Cerebellar cortex (tissue), 1 donor: ENCODE measurements at places on chromosomes 12 and 14.

- no peak for DNase-seq
Measured at GRCh38 chr12:110821917-110822316, 24.9 kb upstream of the CCDC63 start.

- DNase-seq: no peak
Measured at GRCh38 chr14:22380571-22381407, 208.2 kb downstream of the DAD1 start.

DNA sequence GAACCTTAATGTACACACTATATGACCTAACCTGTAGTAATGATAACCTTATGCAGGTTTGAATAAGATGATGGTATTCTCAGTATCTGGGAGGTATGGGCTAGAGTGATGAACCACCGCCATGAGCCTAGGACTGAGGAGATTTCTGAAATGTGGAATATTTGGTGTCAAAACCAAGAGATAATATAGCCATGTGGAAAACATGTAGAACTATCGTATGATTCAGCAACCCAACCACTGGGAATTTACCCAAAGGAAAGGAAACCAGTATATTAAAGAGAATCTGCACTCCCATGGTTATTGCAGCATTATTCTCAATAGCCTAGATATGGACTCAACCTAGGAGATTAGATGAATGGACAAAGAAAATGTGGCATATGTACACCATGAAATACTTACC, 271.7 kb upstream of the BTG1 start:
- DNase-seq: no peak

GRCh38 chr14:77868552-77869285, 68.8 kb downstream of the ADCK1 start:
- DNase-seq: no peak

DNA sequence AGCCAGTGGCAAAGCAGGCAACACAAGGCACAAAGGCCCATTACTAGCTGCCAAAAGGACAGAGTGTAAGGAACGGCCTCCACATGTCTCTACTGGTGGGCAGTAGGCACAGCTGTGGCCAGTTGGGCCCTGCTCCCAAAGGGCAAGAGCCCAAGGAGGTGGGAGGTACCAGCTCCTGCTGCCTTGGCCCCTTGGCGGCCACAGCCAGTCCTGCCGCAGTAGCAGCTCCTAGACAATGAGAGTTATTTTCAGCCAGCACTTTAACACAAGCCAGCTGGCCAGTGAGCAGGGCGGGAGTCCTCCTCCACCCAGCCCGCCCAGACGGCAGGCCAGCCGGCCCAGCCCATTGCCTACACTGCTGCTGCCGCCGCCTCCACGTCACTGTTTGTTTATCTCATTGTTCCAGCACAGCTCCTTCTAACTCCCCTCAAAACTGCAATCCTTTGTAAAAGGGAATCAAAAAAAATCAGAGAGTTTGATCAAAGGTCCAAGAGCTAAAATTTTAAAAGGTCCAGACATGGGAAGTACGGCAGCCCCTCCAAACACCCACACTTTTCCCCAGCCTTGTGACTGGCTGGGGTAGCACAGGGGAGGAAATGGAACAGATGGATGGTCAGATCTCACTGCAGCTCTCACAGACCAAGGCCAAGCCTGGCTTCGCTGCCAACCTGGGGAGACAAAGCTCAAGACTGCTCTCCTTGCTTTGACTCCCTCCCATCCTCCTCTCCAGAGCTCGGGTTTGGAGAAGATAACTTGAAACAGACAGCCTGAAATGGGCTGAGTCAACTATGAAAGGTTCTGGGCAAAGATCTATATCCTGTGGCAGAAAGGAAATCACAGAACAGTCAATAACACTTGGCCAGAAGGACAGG, 33.5 kb downstream of the FMNL3 start:
- DNase-seq: peak; percentile 95

DNA sequence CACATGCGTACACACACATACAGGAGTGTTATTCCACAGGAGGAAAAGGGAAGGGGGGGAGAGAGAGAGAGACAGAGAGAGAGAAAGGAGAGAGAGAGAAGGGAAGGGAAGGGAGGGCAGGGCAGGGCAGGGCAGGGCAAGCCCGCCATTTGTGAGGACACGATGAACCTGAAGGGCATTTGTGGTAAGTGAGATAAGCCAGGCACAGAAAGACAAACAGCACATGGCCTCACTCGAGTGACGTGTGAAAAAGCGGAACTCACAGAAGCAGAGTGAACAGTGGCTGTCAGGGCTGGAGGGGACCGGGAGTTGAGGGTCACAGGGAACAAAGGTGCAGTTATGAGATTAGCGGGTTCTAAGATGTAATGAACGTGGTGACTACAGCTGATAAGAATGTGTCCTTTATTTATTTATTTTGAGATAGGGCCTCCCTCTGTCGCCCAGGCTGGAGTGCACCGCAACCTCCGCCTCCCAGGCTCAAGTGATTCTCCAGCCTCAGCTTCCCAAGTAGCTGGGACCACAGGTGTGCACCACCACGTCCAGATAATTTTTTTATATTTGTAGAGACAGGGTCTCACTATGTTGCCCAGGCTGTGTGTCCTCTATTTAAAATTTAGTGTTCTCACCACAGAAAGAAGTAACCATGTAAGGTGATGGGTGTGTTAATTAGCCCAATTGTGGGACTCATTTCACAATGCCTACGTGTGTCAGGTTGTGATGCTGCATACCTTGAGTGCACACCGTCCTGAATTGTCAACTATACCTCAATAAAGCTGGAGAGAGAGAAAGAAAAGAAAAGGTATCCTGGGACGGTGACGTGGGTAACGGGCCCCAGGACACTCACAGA, 18.7 kb upstream of the FBRSL1 start:
- DNase-seq: no peak

GRCh38 chr12:62971769-62972525, 37.0 kb upstream of the PPM1H start:
- no peak for DNase-seq

DNA sequence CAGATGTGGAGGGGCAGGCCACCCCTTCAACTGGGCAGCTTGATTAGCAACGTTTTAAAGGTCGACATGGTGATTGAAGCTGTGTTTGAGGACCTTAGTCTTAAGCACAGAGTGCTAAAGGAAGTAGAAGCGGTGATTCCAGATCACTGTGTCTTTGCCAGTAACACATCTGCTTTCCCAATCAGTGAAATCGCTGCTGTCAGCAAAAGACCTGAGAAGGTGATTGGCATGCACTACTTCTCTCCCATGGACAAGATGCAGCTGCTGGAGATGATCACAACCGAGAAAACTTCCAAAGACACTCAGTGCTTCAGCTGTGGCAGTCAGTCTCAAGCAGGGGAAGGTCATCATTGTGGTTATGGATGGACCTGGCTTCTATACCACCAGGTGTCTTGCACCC, 23.9 kb upstream of the AICDA start:
- no peak for DNase-seq

DNA sequence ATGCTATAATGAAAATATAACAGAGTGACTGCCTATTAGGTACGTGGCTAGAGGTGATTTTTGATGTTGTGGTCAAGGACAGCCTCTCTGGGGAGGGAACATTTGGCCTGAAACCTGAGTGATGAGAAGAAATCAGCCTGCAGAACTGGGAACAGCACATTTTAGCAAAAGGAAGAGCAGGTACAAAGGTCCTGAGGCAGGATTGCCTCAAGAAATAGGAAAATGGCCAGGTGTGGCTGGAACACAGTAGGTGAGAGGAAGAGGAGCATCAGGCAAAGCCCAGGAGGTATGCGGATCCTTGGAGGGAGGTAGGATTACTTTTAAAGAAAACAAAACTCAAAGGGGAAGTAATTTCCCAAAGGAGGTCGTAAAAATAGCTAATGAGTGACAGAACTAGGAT, 582.9 kb downstream of the MED13L start:
- no peak for DNase-seq
